ENCODE measurements at places on chromosomes 2 and 18. TPM values are rescaled to one million over a fixed set of nuclear protein-coding genes. Genes with fewer than 3 reads are reported as not detected.

The ITGB1BP1 gene
- 58.1 TPM for total RNA-seq

The FRZB gene
- not detected for total RNA-seq

The GPBAR1 gene
- total RNA-seq: 0.40 TPM

The MOCOS gene
- total RNA-seq: 0.53 TPM

The POTEC gene
- total RNA-seq: not detected

The CHPF gene
- total RNA-seq: 0.40 TPM

The FBXO36 gene
- 1.6 TPM for total RNA-seq

The SLC5A7 gene
- not detected for total RNA-seq

The GREB1 gene
- total RNA-seq: 0.13 TPM

The ABCG5 gene
- not detected for total RNA-seq

The SLC23A3 gene
- 1.8 TPM for total RNA-seq

The EMILIN1 gene
- 9.8 TPM for total RNA-seq

The FAM124B gene
- 125 TPM for total RNA-seq

Data from thoracic aorta endothelial cell (primary cell).